Hepatocyte (in vitro differentiated cells): ENCODE measurements at places on chromosomes 1 and 21. TPM values are rescaled to one million over a fixed set of nuclear protein-coding genes. Genes with fewer than 3 reads are reported as not detected.

VWA1 gene
- 114 and 131 TPM in 2 replicates for polyA plus RNA-seq

ALX3 gene
- polyA plus RNA-seq, result 0.36 and 0.92 TPM in 2 replicates

HES5 gene
- polyA plus RNA-seq, result 1.0 TPM in 2 replicates

TGFBR3 gene
- polyA plus RNA-seq, result 46.8 and 48.9 TPM in 2 replicates

SMCP gene
- polyA plus RNA-seq, result not detected in 2 replicates

KIF14 gene
- polyA plus RNA-seq, result 0.54 and 0.68 TPM in 2 replicates

HSD3B2 gene
- 2.2 and 4.6 TPM in 2 replicates for polyA plus RNA-seq

LAMTOR2 gene
- polyA plus RNA-seq, result 142 and 165 TPM in 2 replicates

MYOG gene
- polyA plus RNA-seq, result not detected in 2 replicates

CDK18 gene
- polyA plus RNA-seq, result 16.7 and 20.0 TPM in 2 replicates

LRRC7 gene
- polyA plus RNA-seq, result 0.94 and 0.99 TPM in 2 replicates

SEC22B gene
- polyA plus RNA-seq, result 28.8 and 37.6 TPM in 2 replicates

IFI44 gene
- 3.1 and 3.2 TPM in 2 replicates for polyA plus RNA-seq

HMCN1 gene
- 2.0 and 2.3 TPM in 2 replicates for polyA plus RNA-seq

SPRR2A gene
- 1.1 TPM in 1 of 2 replicates, not detected in the other for polyA plus RNA-seq

PCP4 gene
- 6.0 and 6.9 TPM in 2 replicates for polyA plus RNA-seq

G0S2 gene
- polyA plus RNA-seq, result 31.5 and 32.2 TPM in 2 replicates

KCND3 gene
- 1.1 and 1.4 TPM in 2 replicates for polyA plus RNA-seq
